ENCODE measurements at places on chromosomes 7 and 10.

- DNase-seq, result no peak
These were observed 102.7 kb downstream of the MACC1 start for GRCh38 chr7:20114468-20114867.

DNA sequence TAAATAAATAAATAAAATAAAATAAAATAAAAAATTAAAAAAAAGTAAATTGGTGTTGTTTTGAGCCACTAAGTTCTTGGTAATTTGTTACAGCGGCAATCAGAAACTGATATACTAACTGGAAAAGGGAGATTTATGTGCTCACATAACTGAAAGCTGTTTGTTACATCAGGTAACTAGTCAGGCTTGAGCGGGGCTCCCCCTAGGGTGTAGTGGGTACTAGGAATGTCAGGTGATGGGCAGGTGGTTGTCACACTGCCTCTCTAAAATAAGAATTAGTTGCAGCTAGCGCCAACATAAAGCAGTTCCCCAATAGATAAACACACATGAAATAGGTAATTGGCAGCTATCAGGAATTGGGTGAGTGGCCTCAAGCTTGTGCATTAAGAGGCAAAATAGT is 1336.9 kb downstream of the XPNPEP1 start:
- no peak for DNase-seq

DNA sequence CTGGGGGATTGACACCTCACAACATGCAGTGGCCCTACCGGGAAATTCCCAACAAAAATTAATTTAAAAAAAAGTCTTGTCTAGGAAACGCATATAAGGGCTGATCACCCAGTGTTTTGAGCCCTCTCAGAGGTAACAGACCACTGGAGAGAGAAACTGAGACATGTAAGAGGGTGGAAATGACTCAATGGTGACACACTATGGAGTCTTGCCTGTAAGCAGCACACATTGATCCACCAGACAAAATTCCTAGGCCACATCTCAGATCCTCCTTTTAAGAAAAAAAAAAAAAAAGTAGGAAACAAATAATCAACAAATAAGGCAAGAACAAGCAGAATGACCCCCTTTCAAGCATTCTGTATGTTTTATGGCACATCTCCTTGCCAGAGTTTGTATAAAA is 296.2 kb downstream of the MAGI2 start:
- DNase-seq, result no peak

GRCh38 chr10:4307910-4308309 is 518.1 kb upstream of the AKR1E2 start:
- DNase-seq, result no peak

- DNase-seq, result no peak
These were observed 796.8 kb downstream of the KCNMA1 start for GRCh38 chr10:76840802-76841201.

- no peak for DNase-seq
These were observed 282.9 kb downstream of the PAXIP1 start for GRCh38 chr7:154720016-154720415.

DNA sequence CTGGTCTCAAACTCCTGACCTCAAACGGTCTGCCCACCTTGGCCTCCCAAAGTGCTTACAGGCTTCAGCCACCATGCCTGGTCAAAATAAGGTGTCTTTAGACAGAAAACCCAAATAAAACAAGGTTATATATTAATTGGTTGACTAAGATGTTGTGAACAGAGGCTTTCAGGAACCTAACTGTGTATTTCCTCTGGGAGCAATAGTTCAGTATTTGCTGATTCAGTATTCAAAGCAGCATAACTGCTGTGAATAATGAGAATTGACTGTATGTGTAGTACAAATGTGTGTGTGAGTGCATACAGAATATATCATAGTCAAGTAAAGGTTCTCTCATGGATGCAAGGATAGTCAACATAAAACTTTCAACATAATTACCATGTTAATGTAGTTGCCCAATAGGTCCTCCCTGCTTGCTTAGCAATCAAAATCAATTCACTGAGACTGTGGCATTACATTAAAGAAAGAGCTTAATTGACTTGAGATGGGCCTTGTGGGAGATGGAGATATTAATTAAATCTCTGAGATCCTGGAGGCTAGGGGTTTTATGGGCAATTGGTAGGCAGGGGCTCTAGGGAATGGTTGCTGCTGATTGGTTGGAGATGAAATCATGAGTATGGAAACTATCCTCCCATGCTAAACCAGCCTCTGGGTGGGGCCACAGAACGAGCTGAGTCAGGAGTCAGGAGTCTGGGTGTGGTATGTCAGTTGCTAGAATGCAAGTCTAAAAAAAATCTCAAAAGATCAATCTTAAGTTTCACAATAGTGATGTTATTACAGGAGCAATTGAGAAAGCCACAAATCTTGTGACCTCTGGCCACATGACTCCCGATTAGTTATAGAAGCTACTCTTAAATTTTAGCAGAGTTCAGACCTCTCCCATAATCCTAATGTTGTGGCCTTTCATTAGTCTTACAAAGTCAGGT is 162.7 kb downstream of the AKR1D1 start:
- DNase-seq, result no peak

GRCh38 chr10:74145133-74145532 is 5.5 kb downstream of the AP3M1 start:
- no peak for DNase-seq

DNA sequence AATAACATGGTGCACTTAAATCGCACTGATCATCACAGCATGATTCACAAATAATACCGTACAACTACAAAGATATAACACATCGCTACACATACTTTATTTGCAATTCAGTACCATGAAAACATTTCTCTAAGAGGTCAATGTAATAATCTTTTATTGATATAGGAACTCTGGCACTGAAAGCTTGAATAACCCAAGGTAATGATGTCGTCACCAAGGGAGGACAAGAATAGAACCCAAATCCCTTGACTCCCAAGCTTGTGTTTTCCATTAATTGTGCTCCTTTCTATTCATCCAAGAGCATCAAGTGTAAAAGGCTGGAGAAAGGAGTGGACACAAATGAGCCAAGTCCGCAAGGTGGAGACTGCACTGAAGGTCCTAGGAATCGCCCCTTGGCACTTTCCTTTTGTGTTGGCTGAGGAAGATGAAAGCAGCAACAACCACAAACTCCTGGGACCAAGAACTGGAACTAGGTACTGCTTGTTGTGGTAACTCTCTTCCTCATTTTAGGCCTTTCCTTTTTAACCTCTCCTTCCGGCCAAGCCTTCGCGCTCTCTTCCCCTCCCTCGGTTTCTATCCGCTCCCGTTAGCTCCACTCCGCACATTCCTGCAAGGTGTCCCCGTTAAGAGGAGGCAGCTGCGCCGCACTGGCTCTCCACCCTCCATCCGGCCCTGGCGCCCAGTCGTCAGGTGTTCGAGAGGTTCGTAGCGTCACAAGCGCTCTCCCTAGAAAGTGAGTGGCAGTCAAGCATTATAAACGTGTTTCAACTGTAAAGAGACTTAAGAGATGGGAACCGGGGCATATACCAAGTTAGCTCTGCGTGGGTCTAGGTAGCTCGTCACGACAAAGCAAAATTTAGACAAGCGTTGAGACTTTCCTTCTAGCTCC is 1.0 kb upstream of the CBLL1 start:
- DNase-seq, result peak; percentile 87

DNA sequence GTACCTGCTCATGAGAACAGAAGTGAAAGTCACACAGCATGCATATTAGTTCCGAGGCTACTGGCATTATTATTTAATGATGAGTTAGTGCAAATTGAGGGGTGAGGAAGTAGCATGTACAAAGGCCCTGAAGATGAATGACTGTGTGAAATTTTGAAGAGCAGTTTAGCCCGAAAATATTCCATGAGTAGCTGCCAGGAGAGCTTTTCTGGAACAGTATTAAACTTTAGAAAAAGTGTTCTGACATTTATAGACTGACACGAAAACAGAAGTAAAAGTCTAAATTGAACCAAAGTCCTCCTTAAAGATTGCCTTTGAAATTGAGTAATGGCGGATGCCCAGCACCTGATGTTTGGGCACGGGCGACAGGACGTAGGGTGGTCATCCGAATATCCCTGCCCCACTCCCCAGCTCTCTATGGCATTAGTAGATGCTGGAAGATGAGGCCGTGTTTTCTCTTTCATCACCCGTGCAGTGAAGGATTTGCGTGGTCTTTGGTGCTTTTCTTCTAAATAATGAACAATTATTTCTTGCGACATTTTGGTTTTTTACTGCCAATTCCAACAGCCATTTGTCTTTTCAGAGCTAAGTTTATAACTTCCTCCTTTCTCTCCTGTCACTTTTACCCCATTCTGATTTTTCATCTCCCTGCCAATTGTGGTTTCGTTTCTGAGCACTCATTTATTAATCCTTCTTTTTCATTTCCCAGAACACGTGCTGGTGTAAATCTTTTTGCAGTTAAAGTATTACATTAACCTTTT is 192.6 kb downstream of the MGMT start:
- no peak for DNase-seq

- DNase-seq, result no peak
These were observed 445 bp upstream of the PVRIG start for GRCh38 chr7:100219271-100219737.

- DNase-seq, result no peak
These were observed 227.9 kb downstream of the TCF7L2 start for GRCh38 chr10:113177936-113178335.

GRCh38 chr7:70881167-70881847 is 250.6 kb upstream of the GALNT17 start:
- no peak for DNase-seq

GRCh38 chr10:130807096-130807495 is 504.4 kb downstream of the TCERG1L start:
- peak; percentile 14 for DNase-seq

- DNase-seq, result peak; percentile 36
These were observed 39.6 kb downstream of the PFKP start for GRCh38 chr10:3106928-3107425.

DNA sequence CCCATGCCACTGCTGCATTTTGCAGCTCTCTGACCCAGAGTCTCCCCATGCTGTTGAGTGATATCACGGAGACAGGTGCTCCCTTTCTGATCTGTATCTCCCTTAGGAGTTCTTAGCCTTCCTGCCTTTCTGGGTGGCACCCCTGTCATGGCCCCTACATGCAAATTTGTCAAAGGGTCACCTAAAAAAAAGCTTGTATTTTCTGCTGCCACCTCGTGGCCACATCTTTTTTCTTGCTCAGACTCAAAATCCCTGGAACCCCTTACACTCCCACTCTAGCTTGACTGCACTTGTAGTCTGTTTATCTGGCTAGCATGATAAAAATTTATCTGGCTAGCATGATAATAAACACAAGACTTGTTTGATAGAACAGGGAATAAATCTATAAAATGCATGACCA is 809.1 kb downstream of the SORCS1 start:
- DNase-seq, result no peak

- DNase-seq, result no peak
These were observed 12.7 kb upstream of the MACC1 start for GRCh38 chr7:20229646-20230500.

DNA sequence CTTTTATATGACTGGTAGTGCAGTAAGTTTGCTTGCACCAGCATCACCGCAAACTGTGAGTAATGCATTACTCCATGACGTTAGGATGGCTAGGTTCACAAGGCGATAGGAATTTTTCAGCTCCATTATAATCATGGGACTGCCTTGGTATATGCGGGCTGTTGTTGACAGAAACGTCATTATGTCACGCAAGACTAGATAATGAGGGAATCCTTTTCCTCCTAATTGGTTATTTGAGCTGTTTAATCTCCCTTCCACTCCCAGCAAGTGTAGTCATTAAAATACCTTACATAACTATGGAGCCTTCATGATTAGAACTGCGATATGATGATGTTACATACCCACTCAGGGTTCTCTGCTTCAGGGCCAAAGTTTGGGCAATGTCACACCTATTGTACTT is 17.3 kb downstream of the KLLN start:
- no peak for DNase-seq

- no peak for DNase-seq
These were observed 14.3 kb downstream of the GALNT17 start for GRCh38 chr7:71145906-71146901.

DNA sequence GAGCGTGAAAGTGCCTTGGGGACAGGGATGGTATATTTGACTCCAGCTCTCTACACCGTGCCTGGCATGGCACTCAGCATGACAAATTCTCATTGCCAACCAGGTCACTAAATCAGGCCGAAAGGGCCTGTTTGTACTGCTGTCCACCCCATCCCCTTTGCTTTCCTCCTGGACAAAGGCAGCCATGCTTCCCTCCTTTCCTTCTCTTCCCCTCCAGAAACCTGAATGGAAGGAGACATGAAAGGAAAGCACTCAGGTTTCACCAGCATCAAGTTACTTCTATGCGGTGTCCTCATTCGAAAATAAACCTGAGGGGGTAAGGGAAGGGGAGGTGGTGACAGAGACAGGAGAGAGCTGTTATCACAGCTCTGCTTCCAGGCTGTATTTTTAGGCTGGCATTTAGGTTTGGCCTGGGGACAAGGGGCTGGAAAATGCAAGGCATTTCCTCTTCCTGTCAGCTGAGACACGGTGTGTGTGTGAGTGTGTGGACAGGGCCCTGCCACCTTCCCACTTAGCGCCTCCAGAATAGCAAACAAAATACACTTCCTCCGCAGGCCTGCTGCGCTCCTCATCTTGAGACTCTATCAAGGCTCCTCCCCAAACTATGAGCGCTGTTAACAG is 79.9 kb upstream of the COL13A1 start:
- DNase-seq, result no peak

DNA sequence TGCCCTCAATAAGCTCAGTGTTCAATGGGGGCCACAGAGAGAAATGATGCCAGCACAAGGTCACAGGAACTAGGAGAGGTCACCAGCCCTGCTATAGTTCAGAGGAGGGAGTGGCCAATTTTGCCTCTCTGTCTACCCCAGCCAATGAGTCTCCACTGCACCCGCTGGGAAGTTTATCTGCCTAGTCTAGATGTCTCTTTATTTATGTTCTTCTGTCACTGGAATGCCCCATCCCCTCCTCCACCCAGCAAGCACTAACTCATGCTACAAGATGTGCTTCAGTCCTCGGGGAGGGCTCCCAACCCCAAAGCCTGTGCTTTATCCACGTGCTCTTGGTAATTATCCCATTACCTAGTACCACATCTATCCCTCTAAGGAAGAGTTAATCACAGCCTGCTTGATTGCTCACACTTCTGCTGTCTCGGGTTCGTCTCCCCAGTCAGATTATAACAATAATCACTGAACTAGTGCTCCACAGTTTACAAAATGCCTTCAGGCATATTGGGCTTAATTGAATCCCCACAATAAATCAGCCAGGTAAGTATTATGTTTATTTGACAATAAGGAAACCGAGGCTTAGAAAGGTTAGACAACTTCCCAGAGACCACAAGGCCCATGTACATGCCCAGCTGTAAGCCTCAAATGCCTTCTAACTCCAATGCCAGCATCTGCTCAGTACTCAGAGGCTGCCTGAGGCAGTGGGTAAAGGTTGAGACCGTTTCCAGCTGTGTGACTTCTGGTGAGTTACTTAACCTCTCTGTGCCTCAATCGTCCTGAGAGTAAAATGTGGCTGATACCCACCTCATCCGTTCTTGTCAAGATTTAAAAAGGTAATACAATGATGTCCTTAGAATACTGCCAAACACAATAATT is 3.9 kb downstream of the HIP1 start:
- no peak for DNase-seq
